ENCODE measurements at places on chromosomes 4 and X.

DNA sequence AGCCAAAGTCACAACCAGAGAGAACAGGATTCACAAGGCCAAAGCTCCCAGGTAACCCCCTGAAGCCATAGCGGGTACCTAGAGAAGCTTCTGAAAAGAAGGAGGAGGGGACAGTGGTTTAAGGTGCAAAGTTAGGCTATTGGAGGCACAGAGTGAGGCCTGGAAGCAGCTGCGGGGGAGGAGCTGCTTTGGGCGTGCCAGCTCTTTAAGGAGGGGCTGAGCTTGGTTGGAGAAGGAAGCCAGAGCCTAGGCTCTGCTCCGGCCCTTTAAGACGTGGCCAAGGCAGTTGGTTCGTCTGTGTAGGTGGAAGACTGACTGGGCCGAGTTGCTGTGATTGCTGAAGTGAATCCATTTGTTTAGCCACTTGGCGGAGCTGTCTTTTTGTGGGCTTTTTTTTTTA lies 1.5 kb downstream of the KLF8 start:
- DNase-seq: no peak

- no peak for DNase-seq
Measured at GRCh38 chrX:12080265-12080664, 58.0 kb upstream of the FRMPD4 start.

DNA sequence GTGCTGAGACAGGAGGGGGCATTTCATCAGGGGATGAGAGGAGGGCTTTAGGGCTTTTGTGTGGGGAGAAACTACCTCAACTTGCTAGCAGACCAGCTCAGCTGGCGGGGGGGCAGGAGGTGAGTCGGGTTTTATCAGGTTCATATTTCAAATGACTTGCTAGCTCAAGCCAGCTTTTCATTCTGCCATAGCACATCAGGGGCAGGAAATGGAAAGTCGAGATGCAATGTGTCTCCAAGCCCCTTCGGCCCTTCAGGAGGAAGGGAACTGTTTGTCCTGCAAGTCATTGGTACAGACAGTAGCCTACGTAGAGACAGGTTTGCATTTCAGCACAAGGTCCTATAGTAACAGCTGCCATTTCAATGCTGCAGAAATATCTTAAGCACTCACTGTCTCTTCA lies 194.1 kb downstream of the PTTG2 start:
- DNase-seq: no peak

- no peak for DNase-seq
Measured at GRCh38 chr4:7052923-7053715, 9.9 kb downstream of the TADA2B start.
